Esophagus muscularis mucosa (tissue), 4 donors: ENCODE measurements at places on chromosomes 3 and 15. TPM values are rescaled to one million over a fixed set of nuclear protein-coding genes. Genes with fewer than 3 reads are reported as not detected.

MCF2L2 gene
- 3.3 TPM for total RNA-seq

ZNF80 gene
- not detected for total RNA-seq

PTH1R gene
- 7.5 TPM for total RNA-seq

MUC20 gene
- total RNA-seq: 10.0 TPM

ZNF860 gene
- 0.32 TPM for total RNA-seq

DIS3L gene
- 35.3 TPM for total RNA-seq

RBMS3 gene
- 63.1 TPM for total RNA-seq

ZNF770 gene
- 19.1 TPM for total RNA-seq
